T1000 (cell line): ENCODE measurements at places on chromosomes 13 and 19.

GRCh38 chr13:21427741-21428140, 31.4 kb downstream of the ZDHHC20 start:
- DNase-seq = no peak

DNA sequence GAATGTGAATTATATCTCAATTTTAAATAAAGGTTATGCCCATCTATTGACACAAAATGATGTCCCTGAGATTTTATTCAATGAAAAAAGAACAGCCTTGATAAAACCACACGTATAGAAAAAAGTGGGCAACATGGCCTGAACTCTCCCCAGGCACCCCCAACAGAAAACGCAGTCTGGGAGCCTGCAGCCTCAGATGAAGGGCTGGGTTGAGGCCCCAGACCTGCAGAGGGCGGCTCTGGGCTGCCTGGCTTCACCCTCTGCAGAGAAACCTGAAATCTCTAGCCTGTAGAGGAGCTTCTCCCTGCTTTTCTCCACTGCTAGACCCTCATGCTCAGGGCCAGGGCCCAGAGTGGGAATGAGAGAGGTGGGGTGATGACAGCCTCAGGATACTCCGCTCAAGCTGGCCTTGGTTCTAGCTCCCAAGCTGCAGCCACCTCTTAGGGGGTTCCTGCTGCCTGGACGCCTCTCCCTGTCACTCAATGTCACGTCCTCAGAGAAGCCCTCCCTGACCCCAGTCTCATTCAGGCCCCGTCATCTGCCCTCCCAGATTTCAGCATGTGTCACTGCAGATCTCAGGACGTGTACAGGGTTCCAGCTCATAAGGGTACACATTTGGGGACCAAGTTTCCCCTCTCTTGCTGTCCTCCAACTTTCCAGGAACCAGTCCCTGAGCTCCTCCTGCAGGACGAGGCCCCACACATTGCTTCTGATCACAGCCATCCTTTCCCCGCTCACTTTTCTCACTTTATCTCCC, 1.8 kb downstream of the MBD3 start:
- no peak for DNase-seq

DNA sequence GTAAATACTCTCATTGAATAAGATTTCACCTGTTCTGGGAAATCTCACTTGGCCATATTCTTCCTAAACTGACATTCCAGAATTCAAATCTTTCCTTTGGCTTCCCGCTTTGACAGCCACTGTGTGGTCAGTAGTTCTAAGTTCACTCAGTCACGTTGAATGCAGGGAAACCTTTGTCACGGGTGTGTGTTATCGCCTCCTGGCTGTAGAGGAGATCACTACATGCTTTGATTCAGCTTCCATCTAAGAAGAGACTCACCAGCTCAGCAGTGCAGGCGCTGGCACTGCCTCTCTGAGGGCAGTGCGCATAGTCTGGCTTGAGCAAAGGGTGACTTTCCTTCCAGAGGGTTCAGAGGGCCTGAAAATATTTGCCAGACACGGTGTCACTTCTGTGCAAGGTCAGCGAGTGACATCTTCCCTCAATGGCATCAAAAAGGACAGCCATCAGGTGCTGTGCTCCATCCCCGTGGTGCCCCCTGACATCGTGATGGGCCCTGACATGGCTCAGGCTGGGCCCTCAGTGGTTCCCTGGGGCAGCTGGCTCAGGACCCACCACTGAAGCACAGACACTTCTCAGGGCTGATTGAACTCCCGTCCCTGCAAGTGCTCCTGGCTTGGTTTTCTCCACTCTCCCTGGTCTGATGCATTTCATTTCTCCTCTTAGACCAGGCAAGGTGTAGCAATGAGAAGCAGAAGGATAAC, 635.4 kb upstream of the ARGLU1 start:
- no peak for DNase-seq

DNA sequence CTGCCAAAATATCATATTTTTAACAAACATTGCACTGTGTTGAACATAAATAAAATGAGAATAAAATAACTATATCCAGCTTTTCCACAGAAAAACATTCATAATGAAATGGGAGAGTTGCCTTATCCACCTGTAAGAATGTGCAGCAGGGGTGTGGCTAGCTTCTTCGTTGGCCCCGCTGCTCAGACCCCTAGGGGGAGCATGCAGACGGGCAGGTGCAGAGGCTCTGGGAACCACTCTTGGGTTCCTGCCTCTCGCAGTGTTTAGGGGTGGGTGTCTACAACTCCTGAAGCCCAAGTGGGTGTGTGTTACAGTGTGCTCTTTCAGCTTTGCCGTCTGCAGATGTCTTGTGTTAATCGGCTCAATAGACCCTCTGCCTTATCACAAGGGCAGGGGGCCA, 121.7 kb downstream of the SLITRK5 start:
- no peak for DNase-seq
